KG1 (cell line): ENCODE measurements at places on chromosomes 3 and 15.
A peak's percentile ranks its signal among the peaks of the same experiment; 100 is the strongest.

DNA sequence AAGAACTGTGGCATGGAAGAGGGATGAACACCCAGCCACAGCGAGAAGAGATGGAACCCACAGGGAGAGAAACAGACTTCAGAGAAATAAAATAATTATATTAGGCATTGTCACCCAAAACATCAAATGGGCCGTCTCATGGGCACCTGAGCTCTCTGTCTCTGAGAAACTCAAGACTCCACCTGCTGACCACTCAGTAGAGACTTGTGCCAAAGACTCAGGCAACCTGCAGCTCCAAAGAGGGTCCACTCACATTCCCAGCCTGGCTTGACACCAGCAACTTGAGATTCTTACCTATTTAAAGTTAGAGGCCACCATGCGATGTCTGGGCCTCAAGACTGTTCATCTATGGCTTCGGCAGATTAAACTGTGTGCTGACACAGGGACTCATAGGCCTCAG, 12.0 kb downstream of the SEMA5B start:
- no peak for DNase-seq

DNA sequence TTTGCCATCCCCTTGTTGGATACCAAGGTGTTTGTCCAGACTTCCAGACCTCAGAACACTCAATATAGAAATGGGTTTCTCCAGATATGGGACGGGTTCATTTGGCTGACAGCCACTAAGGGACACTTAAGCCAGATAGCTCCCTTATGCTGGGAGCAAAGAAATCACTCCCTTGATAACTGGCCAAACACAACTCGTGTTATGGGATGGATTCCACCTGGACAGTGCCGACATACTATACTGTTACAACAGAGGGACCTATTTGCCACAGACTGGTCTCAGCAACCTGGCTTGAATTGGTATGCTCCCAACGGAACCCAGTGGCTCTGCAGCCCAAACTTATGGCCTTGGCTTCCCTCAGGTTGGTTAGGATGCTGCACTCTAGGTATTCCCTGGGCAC, 114.0 kb upstream of the PLCL2 start:
- no peak for DNase-seq

DNA sequence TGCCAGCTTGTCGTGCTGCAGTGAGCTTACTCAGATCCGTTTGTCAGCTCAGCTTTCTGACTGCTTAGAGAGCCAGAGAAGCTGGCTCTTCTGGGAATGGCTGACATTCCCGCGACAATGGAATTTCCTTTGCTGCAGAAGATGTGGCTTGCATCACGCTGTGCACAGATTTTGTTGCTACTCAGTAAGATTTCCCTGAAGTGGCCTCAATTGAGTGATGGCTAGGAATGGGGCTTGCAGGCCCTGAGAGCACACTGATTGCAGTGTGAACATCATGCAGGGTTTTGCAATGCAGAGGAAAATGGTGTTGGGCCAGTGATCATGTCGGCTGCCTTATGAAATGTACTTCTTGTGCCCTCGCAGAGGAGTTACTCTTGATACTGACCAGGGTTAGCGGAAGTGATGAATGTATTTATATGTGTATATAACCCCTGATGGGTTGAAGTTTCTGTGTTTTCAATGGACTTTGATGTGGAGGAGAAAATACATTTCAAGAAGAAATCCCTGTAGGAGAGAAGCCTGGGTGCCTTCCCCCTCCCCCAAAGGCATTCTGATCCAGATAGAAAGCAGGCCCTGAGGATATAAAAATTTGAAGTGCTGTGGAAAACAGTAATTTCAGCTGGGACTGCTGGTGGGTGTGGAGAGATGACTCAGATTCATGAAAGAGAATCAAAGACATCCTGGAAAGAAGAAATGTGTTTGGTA, 102.5 kb upstream of the PDZRN3 start:
- DNase-seq: no peak

DNA sequence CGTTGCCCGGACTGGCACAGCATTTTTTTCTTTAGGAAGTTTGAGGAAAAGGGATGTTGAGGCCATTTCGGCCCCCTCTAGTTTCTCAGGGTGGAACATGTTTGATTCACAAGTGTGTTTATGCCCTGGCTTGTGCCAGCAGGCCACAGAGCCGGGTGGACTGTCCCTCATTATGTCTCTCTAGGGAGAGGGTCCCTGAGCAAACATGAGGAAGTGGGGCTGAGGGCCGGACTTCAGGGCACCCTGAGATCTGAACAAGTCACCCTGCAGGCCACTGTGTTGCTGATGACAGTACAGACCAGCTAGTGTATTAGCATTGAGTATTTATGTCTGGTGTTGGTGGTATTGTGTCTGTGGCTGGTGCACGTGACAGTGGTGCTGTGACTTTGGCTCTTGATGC, 34.9 kb downstream of the RNU5B-1 start:
- DNase-seq: no peak

DNA sequence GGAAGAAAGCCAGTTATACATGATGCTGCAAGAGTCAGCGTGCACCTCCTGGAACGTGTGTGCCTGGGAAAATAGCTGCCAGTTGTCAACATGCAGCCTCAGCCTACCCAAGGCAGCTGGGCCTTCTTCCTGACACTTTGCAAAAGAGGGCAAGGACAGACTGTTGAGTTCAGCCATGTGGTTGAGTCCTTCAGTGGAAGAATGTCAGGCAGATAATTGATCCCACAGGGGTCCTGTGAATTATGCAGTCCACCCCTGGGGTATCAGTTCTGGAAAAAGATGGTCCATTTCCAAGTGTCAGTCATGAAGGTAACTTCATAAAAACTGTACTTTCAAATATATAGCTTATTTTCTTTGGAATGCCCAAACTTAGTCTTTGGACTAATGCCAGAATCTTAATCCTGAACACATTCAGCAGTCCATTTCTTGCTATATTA, 79.6 kb downstream of the ARNT2 start:
- no peak for DNase-seq

- DNase-seq: no peak
Observed at GRCh38 chr15:69337138-69337537, 38.4 kb downstream of the PAQR5 start.

DNA sequence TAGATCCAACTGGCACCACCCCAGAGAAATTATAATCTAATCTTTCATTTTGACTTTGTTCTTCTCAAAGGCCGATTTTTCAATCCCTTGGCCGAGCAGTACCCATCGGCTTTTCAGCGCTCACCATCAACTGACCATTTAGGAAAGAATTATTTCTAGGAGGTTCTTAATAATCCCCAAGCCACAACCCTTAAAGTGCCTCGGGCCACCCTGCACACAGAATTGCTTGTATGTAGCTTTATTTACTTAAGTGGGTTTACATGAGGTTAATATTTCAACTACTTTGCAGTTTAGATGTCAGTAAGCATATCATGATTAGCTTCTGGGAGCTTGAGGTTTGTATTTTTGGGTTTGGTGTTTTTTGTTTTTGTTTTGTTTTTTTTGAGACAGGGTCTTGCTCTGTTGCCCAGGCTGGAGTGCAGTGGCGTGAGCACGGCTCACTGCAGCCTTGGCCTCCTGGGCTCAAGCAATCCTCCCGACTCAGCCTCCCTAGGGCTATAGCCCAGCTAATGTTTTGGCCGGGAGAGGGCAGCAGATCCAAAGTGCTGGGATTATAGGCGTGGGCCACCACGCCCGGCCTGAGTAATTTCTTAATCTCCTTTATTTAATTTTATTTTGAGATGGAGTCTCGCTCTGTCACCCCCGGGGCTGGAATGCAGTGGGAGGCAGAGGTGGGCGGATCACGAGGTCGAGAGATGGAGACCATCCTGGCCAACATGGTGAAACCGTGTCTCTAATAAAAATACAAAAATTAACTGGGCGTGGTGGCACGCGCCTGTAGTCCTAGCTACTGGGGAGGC, 801 bp upstream of the CDAN1 start:
- DNase-seq: no peak

- DNase-seq: peak; percentile 12
Observed at GRCh38 chr3:28916713-28917499, 364.0 kb upstream of the RBMS3 start.

GRCh38 chr15:51706291-51706690, 25.0 kb downstream of the SCG3 start:
- DNase-seq: no peak

GRCh38 chr3:4979428-4980228, at the start of gene BHLHE40:
Gene BHLHE40 (plus strand): TSS chr3:4979437. CDS start chr3:4979719, 282 bp downstream.
- DNase-seq: no peak

GRCh38 chr15:36495456-36495991, 83.9 kb upstream of the CDIN1 start:
- DNase-seq: no peak

- no peak for DNase-seq
Observed at GRCh38 chr15:101502572-101503295, 13.2 kb upstream of the PCSK6 start.

DNA sequence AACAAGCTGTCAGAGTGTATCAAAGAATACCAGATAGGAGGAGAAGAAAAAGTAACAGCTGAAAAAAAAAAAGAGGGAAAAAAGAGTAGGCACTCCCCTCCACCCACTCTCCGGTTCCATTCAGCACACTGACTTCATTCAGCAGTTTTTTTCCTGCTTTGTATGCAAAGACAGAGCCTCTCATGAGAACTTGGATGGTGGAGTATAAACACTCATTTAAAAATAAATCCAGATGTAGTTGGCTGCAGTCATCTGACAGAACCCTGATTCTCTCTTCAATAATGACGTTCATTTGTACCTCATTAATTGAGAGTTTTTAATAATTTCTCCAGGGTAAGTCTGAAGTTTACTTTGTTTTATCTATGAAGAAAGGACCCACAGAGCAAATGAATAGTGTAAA, 81.0 kb downstream of the TMEM108 start:
- DNase-seq: no peak

- no peak for DNase-seq
Observed at GRCh38 chr3:36776436-36776835, 12.1 kb upstream of the DCLK3 start.

GRCh38 chr3:188326968-188327367, 173.0 kb downstream of the LPP start:
- DNase-seq: no peak

DNA sequence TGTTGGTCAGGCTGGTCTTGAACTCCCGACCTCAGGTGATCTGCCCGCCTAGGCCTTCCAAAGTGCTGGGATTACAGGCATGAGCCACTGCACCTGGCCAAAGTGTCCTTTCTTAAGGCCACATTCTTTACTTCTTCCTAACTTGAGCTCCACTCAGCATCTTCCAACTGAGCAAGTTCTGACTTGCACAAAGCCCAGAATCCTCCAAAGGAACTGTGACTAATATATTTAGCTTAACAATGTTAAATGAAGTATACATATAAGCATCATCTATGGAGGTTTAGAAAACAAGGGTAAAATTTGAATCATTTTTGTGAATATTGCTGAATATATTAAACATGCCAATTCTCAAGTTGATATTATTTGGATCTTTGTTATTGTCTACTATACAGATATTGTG, 93.7 kb downstream of the SHQ1 start:
- DNase-seq: no peak

GRCh38 chr3:18217507-18218174, 207.5 kb downstream of the SATB1 start:
- no peak for DNase-seq

DNA sequence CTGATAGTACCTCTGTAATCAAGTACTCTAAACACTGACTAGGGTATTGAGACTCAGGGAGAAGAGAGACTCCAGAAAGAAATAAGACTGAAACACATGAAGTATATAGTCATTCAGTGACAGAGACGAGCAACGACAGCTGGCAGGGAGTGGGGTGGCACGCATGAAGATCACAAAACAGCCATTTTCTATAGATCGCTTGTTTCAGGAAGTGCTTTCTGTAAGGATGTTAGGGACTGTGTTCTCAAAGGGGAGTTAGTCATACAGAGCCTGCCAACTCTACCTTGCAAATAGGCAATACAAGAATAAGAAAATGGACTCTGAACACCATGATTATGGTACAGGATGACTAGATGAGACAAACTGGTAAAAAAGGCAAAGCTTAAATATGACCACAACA, 139.5 kb downstream of the TBL1XR1 start:
- DNase-seq: no peak
